COR-L47 (cell line): ENCODE measurements at places on chromosomes 6 and 20.
A peak's percentile ranks its signal among the peaks of the same experiment; 100 is the strongest.

- DNase-seq, result no peak
Measured at GRCh38 chr20:24662752-24663365, 193.4 kb downstream of the SYNDIG1 start.

GRCh38 chr6:132400883-132401617 lies at the start of gene MOXD1:
TSS of gene MOXD1 (minus strand) at chr6:132401475. CDS start at chr6:132401426, 49 bp downstream.
- no peak for DNase-seq

- DNase-seq, result no peak
Measured at GRCh38 chr6:150890346-150890745, 24.8 kb downstream of the MTHFD1L start.

- DNase-seq, result no peak
Measured at GRCh38 chr6:13212538-13212937, 115.8 kb downstream of the TBC1D7 start.

DNA sequence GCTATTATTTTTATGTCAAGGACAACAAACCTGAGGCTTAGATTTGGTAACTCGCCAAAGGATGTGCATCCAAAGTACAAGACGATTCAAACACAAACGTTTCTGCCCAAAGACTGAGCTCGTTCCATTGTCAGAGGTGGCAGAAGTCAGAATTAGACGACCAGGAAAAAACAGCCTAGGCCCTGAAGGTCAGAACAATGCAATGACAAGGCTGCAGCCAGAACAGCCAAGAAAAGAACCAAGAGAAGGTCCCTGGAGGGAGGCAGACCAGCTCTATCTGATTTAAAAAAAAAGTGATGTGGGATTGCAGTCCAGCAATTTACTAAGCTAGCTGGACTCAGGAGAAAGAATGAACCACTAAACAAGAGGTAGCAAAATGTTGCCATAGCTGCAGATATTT lies 54.2 kb downstream of the NCOA7 start:
- peak; percentile 25 for DNase-seq

- no peak for DNase-seq
Measured at GRCh38 chr6:126811321-126811720, 307.1 kb upstream of the RSPO3 start.

DNA sequence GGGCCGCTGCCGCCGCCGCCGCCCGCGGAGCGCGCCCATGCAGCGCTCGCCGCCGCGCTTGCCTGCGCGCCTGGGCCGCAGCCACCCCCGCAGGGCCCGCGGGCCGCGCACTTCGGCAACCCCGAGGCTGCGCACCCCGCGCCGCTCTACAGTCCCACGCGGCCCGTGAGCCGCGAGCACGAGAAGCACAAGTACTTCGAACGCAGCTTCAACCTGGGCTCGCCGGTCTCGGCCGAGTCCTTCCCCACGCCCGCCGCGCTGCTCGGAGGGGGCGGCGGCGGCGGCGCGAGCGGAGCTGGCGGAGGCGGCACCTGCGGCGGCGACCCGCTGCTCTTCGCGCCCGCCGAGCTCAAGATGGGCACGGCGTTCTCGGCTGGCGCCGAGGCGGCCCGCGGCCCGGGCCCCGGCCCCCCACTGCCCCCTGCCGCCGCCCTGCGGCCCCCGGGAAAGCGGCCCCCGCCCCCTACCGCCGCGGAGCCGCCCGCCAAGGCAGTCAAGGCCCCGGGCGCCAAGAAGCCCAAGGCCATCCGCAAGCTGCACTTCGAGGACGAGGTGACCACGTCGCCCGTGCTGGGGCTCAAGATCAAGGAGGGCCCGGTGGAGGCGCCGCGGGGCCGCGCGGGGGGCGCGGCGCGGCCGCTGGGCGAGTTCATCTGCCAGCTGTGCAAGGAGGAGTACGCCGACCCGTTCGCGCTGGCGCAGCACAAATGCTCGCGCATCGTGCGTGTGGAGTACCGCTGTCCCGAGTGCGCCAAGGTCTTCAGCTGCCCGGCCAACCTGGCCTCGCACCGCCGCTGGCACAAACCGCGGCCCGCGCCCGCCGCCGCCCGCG lies 730 bp downstream of the INSM1 start:
- no peak for DNase-seq

GRCh38 chr6:42120895-42121865 lies 21.2 kb downstream of the C6orf132 start:
- DNase-seq, result no peak

DNA sequence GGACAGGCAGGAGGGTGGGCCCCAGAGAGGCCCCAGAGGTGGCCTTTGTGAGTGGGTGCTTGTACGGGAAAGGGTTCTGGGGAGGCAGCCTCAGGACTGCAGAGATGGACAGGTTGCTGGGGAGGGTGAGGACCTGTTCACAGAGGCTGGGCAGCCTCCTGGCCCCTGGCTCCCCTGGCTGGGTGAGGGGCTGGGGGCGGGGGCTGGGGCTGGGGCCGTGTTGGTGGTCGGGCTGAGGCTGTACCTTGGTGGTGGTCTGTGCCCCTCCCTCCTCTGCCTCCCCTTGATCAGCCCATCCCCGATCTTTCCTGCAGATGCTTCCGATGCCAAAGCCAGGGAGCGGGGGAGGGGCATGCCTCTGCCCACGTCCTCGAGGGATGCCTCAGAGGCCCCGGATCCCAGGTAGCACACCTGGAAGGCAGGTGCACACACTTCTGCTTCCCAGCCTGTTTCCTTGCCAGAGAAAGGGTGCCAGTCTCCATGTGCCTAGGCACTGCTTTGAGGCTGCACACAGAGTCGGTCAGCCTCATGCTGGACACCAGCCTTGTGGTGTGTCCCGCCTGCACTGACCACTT lies 4.8 kb downstream of the TCEA2 start:
- DNase-seq, result no peak

DNA sequence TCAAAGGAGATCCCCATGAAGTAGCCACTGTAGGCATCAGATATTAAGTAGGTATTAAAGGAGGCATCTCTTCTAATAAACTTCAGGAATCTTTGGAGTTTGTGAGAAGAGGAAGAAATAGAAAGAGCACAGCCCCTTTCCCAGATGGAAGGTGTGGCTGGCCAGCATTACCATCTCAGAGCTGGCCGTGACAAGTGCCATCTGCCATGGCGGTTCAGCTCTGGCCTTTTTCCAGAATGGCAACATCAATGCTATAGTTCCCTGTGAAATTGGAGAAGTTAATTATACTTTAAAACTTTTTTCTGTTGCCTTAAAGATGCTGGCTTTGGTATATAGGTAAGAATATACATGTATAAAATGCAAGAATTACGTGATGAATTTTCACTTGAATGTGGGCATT lies 51.9 kb upstream of the MCUR1 start:
- DNase-seq, result no peak

DNA sequence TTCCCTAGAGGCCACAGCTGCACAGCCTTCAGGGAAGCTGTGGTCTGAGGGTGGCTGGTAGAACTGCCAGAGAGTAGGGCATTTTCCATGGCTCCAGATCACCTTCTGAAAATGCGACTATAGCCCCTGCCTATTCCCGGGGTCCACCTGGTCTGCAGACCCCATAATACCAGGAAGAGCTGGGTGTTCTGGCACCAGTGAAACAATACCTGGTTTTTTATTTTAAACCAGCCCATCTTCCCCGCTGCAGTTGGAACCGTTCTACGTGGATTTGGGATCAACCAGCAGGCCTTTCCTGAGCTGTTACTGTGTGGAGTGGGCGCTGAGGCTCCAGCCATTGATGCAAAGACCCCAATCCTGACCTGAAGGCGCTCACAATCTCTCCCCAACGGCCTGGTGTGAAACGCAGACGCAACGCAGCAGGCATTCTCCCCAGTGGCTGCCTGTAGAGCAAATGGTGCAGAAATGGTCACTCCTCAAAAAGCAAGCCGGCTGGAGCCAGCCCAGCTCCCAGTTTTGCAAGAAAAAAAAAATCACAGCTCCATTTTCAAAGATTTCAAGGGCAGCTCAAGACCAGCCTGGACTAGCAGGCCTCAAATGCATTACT lies 11.3 kb downstream of the NPEPL1 start:
- no peak for DNase-seq

DNA sequence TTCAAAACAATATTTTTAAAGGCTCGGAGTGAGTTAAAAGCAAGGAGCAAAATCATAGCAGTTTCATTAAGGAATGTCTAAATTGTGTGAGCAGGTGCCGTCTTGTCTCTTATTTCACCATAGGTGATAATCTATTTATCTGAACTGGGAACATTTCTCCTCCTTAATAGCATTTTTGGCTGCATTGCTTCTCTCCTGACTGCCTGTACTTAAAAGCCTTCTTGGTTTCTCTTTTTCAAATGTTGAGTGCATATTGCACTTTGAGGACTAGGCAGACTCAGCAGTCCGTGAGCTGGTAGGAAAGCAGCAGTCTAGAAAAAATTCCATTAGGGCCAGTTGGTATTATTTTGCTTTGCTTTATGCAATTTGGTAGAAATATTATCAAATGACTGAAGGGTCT lies 645.9 kb downstream of the GRIK2 start:
- no peak for DNase-seq

DNA sequence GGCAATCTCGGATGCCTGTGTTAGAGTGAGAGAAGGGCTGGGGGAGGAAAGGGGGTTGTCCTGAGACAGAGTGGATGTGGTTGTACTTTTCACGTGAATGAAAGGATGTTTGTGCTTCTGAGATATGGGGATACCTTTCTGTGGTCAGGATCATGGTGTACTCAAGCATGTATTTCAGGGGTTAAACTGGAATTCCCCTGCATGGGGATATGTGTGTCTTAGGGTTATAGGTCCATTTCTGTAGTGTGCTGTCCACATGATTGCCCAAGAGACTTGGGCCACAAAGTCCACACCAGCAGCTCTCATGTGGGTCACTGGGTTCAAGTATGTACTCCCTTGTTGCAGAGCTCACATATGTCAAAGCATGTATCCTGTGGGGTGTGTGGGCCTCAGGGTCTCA lies 10.5 kb downstream of the SYNGAP1 start:
- DNase-seq, result no peak

- no peak for DNase-seq
Measured at GRCh38 chr6:159106627-159107241, 61.9 kb upstream of the TAGAP start.

DNA sequence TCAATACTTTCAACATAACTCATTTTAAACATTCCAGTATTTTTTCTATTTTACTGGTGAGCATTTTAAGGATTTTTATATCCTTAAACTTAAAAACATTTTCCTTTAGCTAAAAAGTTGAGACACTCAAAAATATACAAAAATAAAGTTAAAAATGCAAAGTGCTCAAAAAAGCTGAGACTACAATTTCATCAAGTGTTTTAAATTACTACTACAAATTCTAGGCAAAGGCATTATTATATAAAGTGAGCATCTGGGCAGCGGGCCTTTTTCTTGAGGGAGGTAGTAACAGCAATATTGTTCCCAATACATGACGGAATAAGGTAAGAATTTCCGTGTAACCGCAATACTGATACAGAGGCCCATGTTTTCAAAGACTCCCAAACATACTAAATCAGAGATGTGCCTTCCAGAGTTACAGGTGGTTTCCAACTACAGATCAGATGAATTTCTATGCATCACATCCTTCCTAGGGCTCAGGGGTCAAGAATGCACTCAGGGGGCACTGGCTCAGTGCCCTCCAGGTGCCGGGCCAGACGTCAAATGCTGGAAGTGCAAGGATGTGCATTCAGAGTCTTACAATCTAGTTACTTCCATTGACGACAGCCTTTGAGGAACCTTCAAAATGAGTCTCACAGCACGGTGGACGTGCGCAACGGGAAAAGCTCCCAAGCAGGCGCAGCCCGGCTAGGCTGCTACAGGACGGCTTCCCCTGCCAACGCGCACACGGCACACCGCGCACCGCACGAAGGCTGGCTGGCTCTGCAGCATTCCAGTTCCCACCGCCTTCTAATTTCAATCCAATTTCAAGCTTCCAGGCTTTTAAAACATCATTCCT lies 1.7 kb downstream of the PHF10 start:
- no peak for DNase-seq

DNA sequence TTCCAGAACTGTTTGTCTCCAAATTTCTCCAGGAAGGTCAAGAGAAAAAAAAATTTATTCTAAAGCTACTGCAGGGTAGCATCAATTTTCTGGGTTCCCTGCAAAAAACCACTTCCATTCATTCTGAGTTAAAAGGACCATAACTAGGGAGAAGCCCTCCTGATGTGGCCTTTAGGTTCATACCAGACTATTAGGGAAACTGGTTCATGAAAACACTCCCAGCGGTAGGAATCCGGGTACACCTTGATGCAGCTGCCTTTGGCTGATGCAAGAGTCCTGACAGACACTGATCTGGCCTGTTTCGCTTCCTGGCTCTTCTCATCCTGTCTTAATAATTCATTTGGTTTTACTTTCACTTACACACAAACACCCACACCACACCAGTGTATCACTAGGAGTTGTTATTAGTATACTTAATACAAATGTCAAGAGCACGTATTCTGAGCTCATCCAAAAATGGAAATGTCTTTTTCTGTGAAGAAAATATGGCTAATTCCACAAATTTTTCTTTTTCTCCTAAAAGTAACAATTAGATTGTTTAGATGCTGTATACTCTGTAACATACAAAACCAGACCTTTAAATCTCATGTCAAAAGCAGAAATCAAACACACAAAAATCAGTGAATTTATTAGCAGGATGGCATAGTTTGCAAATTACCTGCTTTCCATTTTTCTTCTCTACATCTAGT lies 38.4 kb upstream of the ARHGAP18 start:
- peak; percentile 3 for DNase-seq

DNA sequence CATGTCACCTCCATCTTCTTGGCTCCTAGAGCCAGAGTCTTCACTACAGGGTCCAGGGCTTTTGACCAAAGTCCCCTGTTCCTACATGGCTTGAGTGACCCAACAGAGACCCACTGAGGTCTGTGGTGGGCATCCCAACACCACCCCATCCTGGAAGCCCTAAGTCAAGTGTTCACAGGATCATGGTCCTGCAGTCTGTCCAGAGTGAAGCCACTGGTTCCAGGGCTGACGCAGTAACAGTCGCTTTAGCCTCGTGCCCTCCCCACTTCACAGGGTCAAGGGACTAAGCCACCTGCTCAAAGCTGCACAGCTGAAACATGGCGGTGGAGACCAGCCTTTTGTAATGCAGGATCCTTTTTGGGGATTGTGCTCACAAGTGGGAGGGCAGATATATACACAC lies 133.9 kb downstream of the JPH2 start:
- DNase-seq, result no peak

GRCh38 chr6:52588710-52589091 lies 11.8 kb upstream of the TRAM2 start:
- DNase-seq, result no peak

- DNase-seq, result no peak
Measured at GRCh38 chr20:50540620-50541605, 30.7 kb downstream of the PTPN1 start.

GRCh38 chr6:31897612-31898382 lies at the start of gene EHMT2:
TSS of gene EHMT2 (minus strand) at chr6:31897698. CDS start at chr6:31897677, 21 bp downstream.
- peak; percentile 80 for DNase-seq

GRCh38 chr6:133532908-133533307 lies 291.8 kb downstream of the EYA4 start:
- no peak for DNase-seq

- DNase-seq, result no peak
Measured at GRCh38 chr6:11163932-11164331, 52.4 kb upstream of the ERVFRD-1 start.

GRCh38 chr6:45637611-45638257 lies 260.0 kb upstream of the SUPT3H start:
- no peak for DNase-seq

GRCh38 chr6:15265787-15266186 lies 19.9 kb downstream of the JARID2 start:
- no peak for DNase-seq

- DNase-seq, result peak; percentile 43
Measured at GRCh38 chr6:161418463-161418945, 144.6 kb upstream of the AGPAT4 start.

- DNase-seq, result no peak
Measured at GRCh38 chr20:54860716-54861115, 385.3 kb downstream of the DOK5 start.
